HFFc6 (cell line): ENCODE measurements at places on chromosomes 5 and 9. TPM values are rescaled to one million over a fixed set of nuclear protein-coding genes. Genes with fewer than 3 reads are reported as not detected.

DNA sequence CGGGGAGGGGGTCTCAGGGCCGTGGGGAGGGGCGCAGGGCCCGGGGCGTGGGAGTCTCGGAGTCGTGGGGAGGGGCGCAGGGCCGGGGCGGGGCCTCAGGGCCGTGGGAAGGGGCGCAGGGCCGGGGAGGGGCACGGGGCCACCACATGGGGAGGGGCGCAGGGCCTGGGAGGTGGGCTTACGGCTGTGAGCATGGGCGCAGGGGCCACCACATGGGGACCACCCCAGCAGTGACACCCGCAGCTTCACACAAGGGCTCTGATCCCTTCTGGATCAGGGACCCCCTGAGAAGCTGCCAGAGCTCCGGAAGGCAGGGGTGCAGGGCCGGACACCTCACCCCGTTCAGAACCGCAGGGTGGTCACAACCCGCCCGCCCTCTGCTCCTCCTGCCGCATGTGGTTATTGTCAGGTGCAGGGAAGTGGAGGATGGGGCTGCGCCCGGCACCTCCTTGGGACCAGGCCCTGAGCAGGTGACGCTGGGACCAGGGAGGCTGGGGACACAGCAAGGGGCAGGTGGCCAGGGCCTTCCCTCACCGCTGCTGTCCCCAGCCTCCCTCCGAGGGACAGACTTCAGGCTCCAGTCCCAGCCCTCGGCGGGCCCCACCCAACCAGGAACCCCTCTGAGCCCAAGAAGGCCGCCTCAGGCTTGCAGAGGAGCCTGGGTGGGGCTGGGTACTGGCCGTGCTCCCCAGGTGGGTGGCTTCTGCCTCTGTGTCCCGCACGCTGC lies 53.7 kb downstream of the EXD3 start:
- no peak overlapping the region for H3K4me3 ChIP-seq
- no peaks in the 10 kb centered on the region for H3K4me1 ChIP-seq
- DNase-seq, result no peak
- no peak overlapping the region for H3K27ac ChIP-seq

GRCh38 chr5:57441557-57441956 lies 41.1 kb downstream of the ACTBL2 start:
- H3K36me3 ChIP-seq, result no peaks in the 10 kb centered on the region
- peaks cover 86% of the 10 kb centered on the region for H3K4me1 ChIP-seq
- peak; percentile 94 for DNase-seq
- H3K4me3 ChIP-seq, result peak overlapping the region; percentile 76

DNA sequence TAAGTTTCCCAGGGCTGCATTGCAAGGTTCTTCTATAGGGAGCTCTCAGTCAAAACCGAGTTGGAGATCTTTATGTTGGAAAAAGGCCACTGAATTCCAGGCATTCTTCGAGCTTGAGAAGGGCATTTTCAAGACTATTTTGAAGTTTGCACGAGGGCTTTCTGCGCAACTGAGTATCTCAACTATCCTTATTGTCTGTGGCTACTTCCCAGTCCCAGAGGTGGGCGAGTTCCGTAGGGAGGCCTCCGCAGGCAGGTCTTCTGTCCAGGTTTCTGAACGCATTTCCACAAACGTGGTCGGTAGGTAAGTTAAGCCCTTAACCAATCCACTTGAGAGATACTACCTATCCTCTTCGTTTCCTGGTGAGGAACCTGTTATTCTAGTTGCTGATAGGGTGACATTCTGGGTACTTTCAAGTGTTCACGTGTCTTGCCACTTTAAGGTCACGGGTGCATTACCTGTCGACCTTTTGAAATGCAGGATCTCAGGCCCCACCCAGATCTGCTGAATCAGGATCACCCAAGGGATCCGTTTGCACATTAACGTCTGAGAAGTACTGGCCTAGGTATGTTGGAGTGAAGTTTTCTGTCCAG lies 51.4 kb upstream of the TJP2 start:
- peak overlapping the region; percentile 76 for H3K27ac ChIP-seq
- H3K4me1 ChIP-seq, result peaks cover 9% of the 10 kb centered on the region
- peak; percentile 63 for DNase-seq

DNA sequence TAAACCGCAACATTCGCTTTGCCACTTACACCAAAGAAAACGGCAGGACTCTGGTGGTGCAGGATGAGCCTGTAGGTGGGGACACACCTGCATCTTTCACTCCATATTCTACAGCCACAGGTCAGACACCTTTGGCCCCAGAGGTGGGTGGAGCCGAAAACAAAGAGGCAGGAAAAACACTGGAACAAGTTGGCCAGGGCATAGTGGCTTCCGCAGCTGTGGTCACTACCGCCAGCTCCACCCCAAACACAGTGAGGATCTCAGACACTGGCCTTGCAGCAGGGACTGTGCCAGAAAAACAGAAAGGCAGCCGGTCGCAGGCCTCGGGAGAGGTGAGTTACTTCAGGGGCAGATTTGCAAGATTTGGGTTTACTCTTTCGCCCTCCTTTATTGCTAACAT lies 33.8 kb downstream of the KDM3B start:
- peaks cover 25% of the 10 kb centered on the region for H3K36me3 ChIP-seq
- DNase-seq, result no peak
- H3K27me3 ChIP-seq, result no peaks in the 10 kb centered on the region
- H3K4me1 ChIP-seq, result no peaks in the 10 kb centered on the region

GRCh38 chr9:36250079-36250478 lies 8.2 kb downstream of the GNE start:
- peak overlapping the region; percentile 24 for H3K27ac ChIP-seq
- no peaks in the 10 kb centered on the region for H3K27me3 ChIP-seq
- peaks cover 17% of the 10 kb centered on the region for H3K4me1 ChIP-seq
- DNase-seq, result no peak

DNA sequence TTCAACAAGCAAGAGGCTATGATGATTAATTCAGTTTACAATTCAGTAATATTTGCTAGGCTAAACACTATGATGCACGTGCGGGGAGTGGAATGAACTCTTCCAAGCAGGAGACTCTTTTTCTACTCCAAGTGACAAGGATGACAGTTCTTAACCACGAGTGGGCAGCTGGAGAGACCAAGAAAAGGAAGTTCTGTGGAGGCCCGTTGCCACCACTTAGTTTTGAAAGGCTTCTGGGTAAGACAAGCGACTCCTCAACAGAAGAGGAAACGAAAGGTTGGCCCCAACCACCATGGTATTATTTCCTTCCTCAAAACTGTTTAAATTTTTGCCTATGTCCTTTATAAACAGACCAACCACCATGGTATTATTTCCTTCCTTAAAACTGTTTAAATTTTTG lies 2.8 kb downstream of the DCAF12 start:
- no peaks in the 10 kb centered on the region for H3K27me3 ChIP-seq
- H3K36me3 ChIP-seq, result peaks cover 37% of the 10 kb centered on the region
- DNase-seq, result no peak
- H3K4me1 ChIP-seq, result peaks cover 40% of the 10 kb centered on the region
- no peak overlapping the region for H3K27ac ChIP-seq
- no peak overlapping the region for H3K4me3 ChIP-seq

DNA sequence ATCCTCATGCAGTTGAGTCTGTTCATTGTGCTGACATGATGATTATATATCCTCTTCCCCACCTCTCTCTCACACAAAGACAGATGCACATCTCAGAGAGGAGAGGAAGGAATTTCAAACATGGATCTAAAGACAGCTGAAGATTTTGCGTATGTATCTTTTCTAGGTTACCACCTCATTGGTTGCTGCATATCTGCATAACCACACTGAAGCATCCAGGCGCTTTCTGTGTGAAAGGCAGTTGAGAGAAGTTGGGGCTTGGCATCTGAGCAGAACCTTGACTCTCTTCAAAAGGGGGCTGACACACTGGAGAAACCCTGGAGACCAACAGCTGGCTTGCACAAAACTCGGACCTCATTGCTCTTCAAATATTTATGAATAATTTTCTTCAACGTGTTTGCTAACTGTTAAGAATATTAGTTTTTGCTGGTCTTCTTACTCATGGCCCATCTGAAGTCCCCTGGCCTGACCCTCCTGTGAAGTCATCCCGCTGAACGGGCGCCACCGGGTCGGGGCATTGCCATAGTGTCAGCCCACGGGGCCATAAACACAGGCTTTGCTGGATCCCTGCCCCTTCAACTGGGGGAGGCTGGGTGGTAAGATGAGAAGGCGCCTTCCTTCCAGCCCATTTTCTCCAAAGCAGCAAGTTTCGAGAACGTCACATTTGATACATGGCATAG lies 593.2 kb upstream of the CLINT1 start:
- H3K4me3 ChIP-seq, result peak overlapping the region; percentile 19; the same call in 1 of the 2 replicates
- H3K36me3 ChIP-seq, result no peaks in the 10 kb centered on the region
- H3K27me3 ChIP-seq, result peaks cover 37% of the 10 kb centered on the region
- DNase-seq, result no peak
- peaks cover 41% of the 10 kb centered on the region for H3K4me1 ChIP-seq

- no peak for DNase-seq
- peaks cover 4% of the 10 kb centered on the region for H3K27me3 ChIP-seq
- no peak overlapping the region for H3K27ac ChIP-seq
- H3K4me3 ChIP-seq, result no peak overlapping the region
- H3K36me3 ChIP-seq, result no peaks in the 10 kb centered on the region
Measured at GRCh38 chr9:21153336-21154017, 11.8 kb upstream of the IFNW1 start.

DNA sequence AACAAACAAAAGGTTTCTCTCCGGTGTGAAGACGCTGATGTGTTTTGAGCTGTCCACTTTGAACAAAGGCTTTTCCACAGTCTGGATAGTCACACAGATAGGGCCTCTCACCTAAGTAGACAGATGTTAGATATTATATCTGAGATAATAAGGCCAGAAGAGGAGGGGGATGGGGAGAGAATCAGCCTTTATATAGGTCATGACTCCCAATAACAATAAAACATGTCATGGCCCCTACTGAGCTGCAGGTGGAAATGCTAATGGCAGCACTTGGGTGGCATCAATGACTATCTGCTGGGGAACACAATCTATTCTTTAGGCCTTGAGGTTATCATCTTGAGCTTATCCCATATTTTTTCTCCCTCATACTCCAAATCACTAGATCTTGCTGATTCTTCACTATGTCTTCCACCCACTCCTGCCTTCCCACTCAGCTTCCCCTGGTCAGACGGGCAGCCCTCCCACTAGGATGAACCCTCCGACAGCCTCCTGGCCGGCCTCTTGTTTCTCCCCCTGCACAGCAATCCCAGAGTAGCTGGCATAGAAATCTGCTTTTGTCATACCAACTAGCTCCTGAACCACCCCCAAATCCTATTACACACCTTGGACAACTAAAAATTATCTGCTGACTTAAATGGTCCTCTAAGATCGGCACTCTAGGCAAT lies 11.5 kb upstream of the SLC35D2 start:
- peaks cover 7% of the 10 kb centered on the region; the same call in 1 of the 2 replicates for H3K4me1 ChIP-seq
- H3K27me3 ChIP-seq, result no peaks in the 10 kb centered on the region
- H3K4me3 ChIP-seq, result no peak overlapping the region

- H3K36me3 ChIP-seq, result no peaks in the 10 kb centered on the region
- no peak overlapping the region for H3K27ac ChIP-seq
Measured at GRCh38 chr5:35237580-35238376, 7.5 kb upstream of the PRLR start.

GRCh38 chr9:113349445-113350094 lies at the start of gene BSPRY:
Gene BSPRY, plus strand, starts transcription at chr9:113349541. Its CDS starts 39 bp downstream, at chr9:113349580.
- H3K4me1 ChIP-seq, result no peaks in the 10 kb centered on the region
- H3K27me3 ChIP-seq, result peaks cover 44% of the 10 kb centered on the region
- DNase-seq, result no peak
- no peak within 1 kb of the TSS for H3K27ac ChIP-seq
- H3K4me3 ChIP-seq, result no peak within 1 kb of the TSS

GRCh38 chr9:106941916-106942315 lies 79.0 kb downstream of the ZNF462 start:
- H3K4me3 ChIP-seq, result no peak overlapping the region
- H3K36me3 ChIP-seq, result peaks cover 27% of the 10 kb centered on the region
- peaks cover 17% of the 10 kb centered on the region for H3K4me1 ChIP-seq
- H3K27ac ChIP-seq, result no peak overlapping the region

GRCh38 chr5:143241892-143242291 lies 161.6 kb downstream of the NR3C1 start:
- peak overlapping the region; percentile 37 for H3K4me3 ChIP-seq
- DNase-seq, result no peak
- H3K27ac ChIP-seq, result peak overlapping the region; percentile 53
- H3K4me1 ChIP-seq, result peaks cover 69% of the 10 kb centered on the region

- H3K4me3 ChIP-seq, result no peak overlapping the region
- H3K27ac ChIP-seq, result no peak overlapping the region
- peaks cover 5% of the 10 kb centered on the region; the same call in 1 of the 2 replicates for H3K4me1 ChIP-seq
- H3K27me3 ChIP-seq, result no peaks in the 10 kb centered on the region
- no peaks in the 10 kb centered on the region for H3K36me3 ChIP-seq
Measured at GRCh38 chr9:19445452-19445851, 36.6 kb downstream of the ACER2 start.

DNA sequence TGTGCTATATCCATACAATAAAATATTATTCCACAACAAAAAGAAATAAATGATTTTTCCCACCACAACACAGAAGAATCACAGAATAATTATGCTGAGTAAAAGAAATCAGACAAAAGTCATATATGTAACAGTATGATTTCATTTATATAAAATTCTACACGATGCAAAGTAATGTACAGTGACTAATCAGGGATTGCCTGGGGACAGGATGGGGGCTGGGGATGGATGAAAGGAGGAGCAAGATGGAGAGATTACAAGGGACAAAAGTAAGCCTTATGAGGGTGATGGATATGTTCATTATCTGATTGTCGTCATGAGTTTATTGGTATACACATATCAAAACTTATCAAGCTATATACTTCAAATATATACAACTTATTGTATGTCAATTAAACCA lies 154.0 kb downstream of the FBN2 start:
- peaks cover 31% of the 10 kb centered on the region for H3K36me3 ChIP-seq
- no peak overlapping the region for H3K4me3 ChIP-seq
- no peak for DNase-seq

- peaks cover 6% of the 10 kb centered on the region for H3K27me3 ChIP-seq
- peaks cover 57% of the 10 kb centered on the region for H3K4me1 ChIP-seq
- H3K4me3 ChIP-seq, result no peak overlapping the region
- H3K27ac ChIP-seq, result no peak overlapping the region
- DNase-seq, result no peak
Measured at GRCh38 chr9:99398241-99398640, 176.2 kb downstream of the SEC61B start.

DNA sequence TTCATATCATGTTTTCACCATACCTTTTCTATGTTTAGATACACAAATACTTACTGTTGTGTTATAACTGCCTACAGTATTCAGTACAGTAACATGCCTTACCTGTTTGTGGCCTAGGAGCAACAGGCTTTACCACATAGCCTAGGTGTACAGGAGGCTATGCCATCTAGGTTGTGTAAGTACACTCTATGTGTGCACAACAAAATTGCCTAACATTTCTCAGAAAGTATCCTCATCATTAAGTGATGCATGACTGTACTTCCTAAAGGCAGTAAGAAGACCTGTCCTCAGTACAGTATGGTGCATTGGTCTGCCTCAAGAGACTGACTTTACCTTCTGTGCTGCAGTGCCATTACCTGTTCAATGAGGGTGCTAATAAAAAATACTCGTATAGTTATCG lies 7.9 kb downstream of the TXN start:
- no peak overlapping the region for H3K4me3 ChIP-seq
- DNase-seq, result no peak
- H3K4me1 ChIP-seq, result peaks cover 12% of the 10 kb centered on the region
- H3K27me3 ChIP-seq, result peaks cover 4% of the 10 kb centered on the region; the same call in 1 of the 2 replicates
- H3K27ac ChIP-seq, result no peak overlapping the region

Gene BRD3OS
- 28.7 and 37.6 TPM in 2 replicates for total RNA-seq

Gene C1QTNF2
- 0.57 and 2.6 TPM in 2 replicates for total RNA-seq

Gene RLN1
- total RNA-seq, result not detected in 2 replicates

Gene PTGER4
- total RNA-seq, result 1.6 to 3.8 TPM (median 2.1 TPM) in 3 replicates

Gene DNAH5
- 1.1 to 1.4 TPM (median 1.3 TPM) in 3 replicates for total RNA-seq

Gene SLC27A6
- total RNA-seq, result 0.34 to 0.41 TPM in 2 of 3 replicates, not detected in the other
